ENCODE measurements at places on chromosomes 13 and 19. TPM values are rescaled to one million over a fixed set of nuclear protein-coding genes. Genes with fewer than 3 reads are reported as not detected.
A peak's percentile ranks its signal among the peaks of the same experiment; 100 is the strongest.

The CGB7 gene
- not detected for total RNA-seq

The TTC9B gene
- not detected for total RNA-seq

The IGFL1 gene
- not detected for total RNA-seq

The MARK4 gene
- total RNA-seq: 26.5 TPM

The FGF22 gene
- not detected for total RNA-seq

The LRRC63 gene
- not detected for total RNA-seq

DNA sequence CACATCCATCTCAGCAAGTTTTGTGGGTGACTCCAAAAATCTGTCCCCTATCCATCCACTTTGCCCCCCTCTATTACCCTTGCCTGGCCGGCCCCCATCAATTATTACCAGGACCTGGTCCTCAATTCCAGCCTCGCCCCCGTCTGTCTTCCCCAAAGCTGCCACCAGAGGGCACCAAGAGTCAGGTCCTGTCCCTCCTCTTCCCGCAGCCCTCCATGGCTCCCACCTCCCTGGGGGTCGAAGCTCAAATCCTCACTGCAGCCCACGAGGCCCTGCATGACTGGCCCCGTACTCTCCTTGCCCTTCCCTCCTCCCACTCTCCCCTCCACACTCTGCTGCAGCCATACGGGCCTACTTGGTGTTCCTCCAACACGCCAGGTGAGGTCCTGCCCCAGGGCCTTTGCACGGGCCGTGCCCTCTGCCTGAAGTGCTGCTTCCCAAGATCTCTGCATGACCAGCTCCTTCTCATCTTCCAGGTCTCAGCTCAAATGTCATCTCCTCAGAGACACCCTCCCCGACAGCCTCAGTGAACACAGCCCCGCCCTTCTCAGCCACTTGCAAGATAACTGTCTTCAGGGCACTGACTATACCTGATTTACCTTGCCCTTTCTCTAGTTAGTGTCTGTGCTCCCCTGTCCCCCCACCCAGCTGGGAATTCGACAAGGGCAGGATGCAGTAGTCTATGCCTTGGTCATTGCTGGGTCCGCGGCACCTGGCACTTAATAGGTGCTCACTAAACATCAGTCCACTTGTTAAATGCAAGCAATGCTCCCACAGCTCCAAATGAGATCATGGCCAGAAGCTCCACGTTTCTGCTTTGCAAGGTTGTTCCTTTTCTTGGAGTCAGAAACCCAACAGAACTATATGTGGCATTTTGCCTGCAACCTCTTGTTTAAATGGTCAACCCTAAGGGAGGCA, 16.8 kb upstream of the SEMA6B start:
- peak overlapping the region; percentile 9 for H3K4me3 ChIP-seq
- H3K27me3 ChIP-seq: peaks cover 60% of the 10 kb centered on the region
- H3K36me3 ChIP-seq: no peaks in the 10 kb centered on the region
- H3K4me1 ChIP-seq: peaks cover 40% of the 10 kb centered on the region
- H3K27ac ChIP-seq: peak overlapping the region; percentile 85

DNA sequence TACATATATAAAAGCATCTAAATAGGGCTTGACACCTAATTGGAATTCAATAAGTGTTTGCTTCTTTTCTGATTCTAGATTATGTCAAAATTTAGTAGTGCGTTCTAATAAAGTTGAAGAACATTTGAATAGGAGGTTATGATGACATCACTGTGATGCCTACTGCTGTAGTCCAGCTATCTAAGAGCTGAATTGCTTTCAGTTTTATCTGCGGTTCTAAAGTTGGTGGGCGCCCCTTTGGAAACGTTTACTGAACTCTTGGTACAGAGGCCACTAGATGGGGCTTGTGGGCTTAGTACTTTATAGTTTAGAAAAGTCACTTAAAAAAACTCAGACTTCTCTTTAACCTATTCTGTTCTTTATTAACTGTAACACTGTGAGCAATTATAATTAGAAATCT, 776.9 kb downstream of the GPC5 start:
- H3K36me3 ChIP-seq: no peaks in the 10 kb centered on the region
- no peaks in the 10 kb centered on the region for H3K27me3 ChIP-seq
- DNase-seq: no peak
- no peak overlapping the region for H3K27ac ChIP-seq

GRCh38 chr13:68984688-68985319, 1122.8 kb upstream of the ATXN8OS start:
- no peak for DNase-seq
- no peaks in the 10 kb centered on the region for H3K36me3 ChIP-seq
- H3K27me3 ChIP-seq: no peaks in the 10 kb centered on the region
- no peak overlapping the region for H3K27ac ChIP-seq
- no peaks in the 10 kb centered on the region for H3K4me1 ChIP-seq

DNA sequence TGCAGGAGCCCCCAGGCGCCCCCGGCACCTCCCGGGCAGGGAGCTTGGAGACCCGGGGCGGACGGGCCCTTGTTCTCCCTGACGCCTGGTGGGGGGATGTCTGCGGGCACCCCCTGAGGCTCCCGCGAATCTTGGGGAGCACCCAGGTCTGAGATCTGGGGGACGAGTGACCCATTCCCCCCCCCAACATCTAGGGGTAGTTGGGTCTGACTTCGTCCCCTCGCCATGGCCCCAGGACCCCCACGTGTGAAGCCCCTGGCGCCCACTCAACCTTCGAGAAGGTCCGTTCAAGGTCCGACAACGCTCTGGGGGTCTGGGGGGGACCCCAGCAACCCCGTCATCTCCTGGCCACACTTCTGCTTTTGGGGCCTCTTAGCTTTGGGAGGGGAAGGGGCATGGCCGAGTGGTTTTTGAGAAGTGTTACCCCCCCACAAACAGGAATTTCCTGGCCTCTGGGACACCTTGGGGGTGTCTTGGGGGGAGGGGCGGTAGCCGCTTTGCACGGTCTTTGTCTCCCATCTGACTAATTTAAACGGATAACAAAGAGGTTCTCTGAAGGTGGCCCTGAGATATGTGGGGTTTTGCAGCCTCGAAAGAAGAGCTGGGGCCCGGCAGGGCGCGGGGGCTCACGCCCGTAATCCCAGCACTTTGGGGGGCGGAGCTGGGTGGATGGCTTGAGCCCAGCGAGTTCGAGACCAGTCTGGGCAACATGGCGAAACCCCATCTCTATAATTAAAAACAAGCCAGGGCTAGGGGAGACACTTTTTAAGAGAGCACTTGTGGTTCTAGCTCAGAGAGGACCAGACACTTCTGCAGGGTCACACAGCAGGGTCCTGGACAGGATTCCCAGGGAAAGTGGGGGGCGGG, 608 bp downstream of the CNN2 start:
- peak overlapping the region; percentile 84 for H3K4me3 ChIP-seq
- H3K4me1 ChIP-seq: peaks cover 65% of the 10 kb centered on the region
- H3K36me3 ChIP-seq: peaks cover 5% of the 10 kb centered on the region

DNA sequence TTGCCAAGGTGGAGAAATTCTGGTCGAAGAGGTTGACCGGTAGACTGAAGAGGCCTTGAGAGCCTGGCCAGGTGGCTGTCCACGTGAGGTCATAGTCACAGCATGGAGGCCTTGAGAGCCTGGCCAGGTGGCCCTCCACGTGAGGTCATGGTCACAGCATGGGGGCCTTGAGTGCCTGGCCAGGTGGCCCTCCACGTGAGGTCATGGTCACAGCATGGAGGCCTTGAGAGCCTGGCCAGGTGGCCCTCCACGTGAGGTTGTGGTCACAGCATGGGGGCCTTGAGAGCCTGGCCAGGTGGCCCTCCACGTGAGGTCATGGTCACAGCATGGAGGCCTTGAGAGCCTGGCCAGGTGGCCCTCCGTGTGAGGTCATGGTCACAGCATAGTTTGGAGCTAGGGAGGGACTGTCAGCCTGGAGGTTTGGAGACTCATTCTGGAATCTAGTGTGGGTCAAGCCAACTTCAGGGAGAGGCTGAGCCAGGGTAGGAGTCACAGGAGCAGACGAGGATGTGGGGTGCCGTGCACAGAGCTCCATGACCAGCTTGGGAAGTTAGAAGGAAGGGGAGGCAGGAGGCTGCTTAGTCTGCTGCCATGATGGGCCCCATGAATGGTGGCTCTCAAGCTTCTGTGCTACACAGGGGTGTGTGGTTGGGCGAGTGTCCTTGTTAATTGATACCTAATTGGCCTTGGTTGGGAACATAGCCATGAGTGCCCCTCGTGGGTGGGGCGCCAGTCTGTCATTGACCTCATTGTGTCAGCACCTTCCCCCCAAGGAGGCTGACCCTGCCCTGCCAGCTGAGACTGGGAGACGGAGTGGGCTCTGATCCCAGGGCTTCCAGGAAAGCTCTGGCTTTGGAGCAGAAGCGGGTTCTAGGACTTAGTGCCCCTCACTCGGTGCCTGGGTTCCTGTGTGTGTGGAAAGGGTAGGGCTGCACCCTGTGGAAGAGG, 4.0 kb downstream of the LENG9 start:
- no peak overlapping the region for H3K27ac ChIP-seq
- H3K27me3 ChIP-seq: no peaks in the 10 kb centered on the region
- no peak for DNase-seq

- peaks cover 30% of the 10 kb centered on the region for H3K27me3 ChIP-seq
- no peaks in the 10 kb centered on the region for H3K36me3 ChIP-seq
- peak overlapping the region; percentile 55 for H3K27ac ChIP-seq
- DNase-seq: no peak
- H3K4me1 ChIP-seq: peaks cover 5% of the 10 kb centered on the region
These were observed 4.7 kb downstream of the SIGLEC7 start for GRCh38 chr19:51146751-51147150.

DNA sequence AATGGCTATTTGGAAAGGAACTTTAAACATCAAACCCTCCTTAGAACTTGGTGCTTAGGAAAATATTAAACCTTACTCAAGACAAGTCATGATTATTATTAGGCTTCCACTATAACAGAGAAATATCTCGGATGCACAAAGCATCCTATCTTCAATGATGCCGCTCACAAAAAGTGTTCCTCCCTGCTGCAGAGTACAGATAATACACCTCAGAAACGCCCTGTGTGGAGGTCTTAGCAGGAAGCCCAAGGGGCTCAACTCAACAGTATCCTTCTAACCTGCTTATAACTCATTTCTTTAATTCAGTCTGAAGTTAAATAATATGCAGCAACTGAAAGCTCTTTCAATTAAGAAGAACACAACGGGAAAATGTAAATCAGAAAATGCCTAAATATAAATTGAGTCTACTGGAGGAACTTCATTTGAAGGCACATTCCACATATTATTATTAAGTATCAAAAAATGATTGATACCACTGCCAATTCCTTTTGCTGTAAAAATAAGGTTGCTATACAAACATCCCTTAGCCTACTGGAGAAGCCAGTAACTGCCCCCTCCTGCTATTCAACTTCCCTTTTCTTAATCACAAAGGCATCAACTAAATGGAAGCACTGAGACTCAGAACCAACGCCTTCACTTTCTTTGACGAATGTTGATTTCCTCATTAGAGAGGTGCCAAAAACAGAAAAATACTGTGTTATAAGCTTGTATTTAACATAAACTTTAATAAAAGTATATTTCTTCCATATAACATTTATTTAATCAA, 12.0 kb downstream of the ELF1 start:
- no peak overlapping the region for H3K4me3 ChIP-seq
- H3K27ac ChIP-seq: no peak overlapping the region
- H3K4me1 ChIP-seq: peaks cover 66% of the 10 kb centered on the region
- no peaks in the 10 kb centered on the region for H3K27me3 ChIP-seq

DNA sequence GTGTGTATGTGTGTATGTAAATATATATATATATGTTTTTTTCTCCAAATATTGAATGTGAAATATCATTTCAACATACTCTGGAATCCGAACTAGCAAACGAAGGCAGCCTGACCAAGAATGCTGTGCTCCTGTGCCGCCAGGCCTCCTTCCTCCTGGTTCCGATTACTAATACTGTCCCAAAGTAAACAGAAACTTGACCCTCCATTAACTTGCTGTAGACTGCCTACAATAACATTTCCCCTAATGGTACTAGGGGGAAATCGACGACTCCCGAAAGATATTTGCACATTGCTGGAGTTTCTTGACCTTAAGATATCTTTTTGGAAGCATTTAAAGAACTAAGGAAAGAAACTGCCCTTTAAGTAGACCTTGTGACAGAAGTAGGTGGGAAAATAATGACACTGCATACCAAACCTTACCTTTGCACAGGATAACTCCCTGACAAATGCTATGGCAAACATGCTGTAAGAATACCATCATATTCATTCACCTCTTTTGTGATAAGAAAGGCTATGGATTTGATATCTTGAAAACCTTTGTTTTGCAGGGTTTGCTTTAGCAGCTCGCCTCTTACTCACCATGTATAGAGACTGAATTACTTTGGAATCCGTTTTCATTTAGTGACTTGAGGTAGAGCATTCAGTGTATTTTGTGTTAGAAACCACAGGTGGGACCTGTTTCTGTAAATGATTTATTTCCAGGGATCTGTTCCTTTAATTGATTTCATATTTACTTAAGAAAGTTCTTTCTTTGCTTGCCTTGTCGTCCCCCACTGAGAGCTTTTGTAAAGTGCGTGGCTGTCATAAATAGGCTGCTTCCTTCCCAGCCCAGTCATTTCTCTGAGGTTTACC, 80.1 kb downstream of the KLF5 start:
- no peak for DNase-seq
- no peaks in the 10 kb centered on the region for H3K36me3 ChIP-seq
- no peaks in the 10 kb centered on the region for H3K27me3 ChIP-seq
- H3K27ac ChIP-seq: no peak overlapping the region

DNA sequence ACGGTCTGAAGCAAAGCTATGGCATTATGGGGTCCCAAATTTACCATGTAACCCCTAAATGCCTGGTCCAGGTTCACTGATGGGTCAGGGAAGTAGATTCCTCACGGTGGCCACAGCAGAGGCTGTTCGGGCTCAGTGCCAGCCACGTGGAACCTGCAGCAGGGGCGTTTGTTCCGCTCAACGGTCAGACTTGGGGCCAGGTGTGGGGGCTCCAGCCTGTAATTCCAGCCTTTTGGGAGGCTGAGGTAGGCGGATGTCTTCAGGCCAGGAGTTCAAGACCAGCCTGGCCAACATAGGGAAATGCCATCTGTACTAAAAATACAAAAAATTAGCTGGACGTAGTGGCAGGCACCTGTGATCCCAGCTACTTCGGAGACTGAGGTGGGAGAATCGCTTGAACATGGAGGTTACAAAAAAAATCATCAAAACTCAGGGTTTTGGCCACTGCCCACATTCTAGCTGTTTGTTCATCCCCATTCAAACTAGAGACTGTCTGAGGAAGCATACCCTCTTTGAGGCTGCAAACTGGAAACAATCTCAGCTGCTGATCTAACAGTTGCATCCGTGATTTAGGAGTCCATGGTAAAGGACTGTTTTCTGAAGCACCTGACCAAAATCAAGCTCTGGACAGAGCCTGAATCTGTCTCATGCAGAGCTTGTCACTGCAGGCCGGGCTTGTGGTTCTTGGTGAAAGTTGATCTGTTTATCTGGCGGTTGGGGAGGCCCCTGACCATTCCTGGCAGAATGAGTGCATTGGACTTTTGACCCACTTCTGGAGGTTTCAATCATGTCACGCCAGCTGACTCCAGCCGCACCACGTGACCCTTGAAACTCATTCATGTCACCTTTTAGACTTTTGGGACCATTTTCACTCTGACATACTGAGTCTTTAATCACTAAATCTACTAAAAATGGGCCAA, 30.2 kb upstream of the ZNF331 start:
- no peak overlapping the region for H3K27ac ChIP-seq
- DNase-seq: no peak
- peaks cover 8% of the 10 kb centered on the region for H3K4me1 ChIP-seq
- H3K4me3 ChIP-seq: no peak overlapping the region
- peaks cover 40% of the 10 kb centered on the region for H3K27me3 ChIP-seq

Measured in left ventricle myocardium inferior (tissue), 1 donor.